ENCODE measurements at places on chromosomes 12 and 14. TPM values are rescaled to one million over a fixed set of nuclear protein-coding genes. Genes with fewer than 3 reads are reported as not detected.

- peak; percentile 83 for DNase-seq
Observed at GRCh38 chr12:121626853-121627640, 717 bp downstream of the ORAI1 start.

- DNase-seq, result peak; percentile 24
Observed at GRCh38 chr12:55816881-55817344, 611 bp downstream of the SARNP start.

DNA sequence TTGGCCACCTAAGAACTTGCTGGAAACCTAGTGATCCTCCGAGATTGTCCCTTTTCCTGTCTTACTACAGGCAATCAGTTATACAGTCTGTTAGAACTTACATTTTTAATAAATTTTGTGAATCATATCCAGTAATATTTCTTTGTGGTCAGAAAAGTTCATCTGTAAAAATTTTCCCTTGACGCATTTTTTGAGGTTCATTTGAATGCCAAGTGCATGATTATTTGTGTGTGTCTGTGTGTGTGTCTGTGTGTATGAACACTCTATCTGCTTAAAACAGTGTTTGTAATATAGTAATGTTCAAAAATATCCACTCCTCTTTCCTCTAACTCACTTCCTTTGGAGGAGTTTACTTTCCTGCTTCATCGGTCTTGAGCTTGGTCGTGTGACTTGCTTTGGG is 468.7 kb upstream of the FLRT2 start:
- DNase-seq, result no peak

DNA sequence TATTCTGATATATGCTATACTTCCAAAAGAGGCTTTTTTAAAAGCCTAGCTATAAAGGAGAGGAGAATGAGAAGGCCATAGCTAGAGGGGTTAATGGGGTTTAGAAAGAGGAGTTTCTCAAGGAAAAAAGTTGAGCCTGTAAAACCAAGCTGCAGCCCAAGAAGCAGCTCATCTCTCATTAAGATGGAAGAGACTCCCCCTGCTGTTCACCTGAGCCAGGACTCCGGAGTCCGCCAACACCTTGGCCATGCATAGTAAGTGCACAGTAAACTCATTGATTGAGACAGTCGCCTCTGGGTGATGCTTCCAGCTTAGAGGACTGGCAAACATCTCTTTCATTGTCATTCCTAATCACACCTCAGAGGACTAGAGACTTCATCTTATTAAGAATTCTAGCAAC is 46.2 kb downstream of the ANO2 start:
- no peak for DNase-seq

GRCh38 chr12:128594521-128594920 is 229.2 kb downstream of the SLC15A4 start:
- DNase-seq, result no peak

DNA sequence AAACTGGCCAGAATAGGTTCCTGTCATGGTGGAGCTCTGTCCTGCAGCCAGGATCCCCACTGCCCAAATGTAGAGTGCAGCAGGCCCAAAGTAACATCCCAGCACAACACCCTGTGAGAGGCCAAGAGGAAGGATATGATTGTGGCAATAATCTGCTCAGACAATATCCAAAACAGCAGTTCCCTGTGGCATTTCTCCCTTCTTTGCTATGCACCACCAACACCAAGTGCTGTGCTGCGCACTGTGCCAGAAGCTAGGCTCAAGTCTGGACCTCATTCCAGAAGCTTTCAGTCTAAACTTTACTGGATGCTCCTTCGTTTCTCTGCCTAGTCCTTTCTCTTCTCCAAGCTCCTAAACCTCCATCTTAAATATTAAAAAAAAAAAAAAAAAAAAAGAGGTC is 33.4 kb downstream of the SLC11A2 start:
- DNase-seq, result no peak

- no peak for DNase-seq
Observed at GRCh38 chr12:93668919-93669418, 8.2 kb upstream of the CRADD start.

GRCh38 chr12:20320552-20320951 is 47.8 kb upstream of the PDE3A start:
- DNase-seq, result no peak

DNA sequence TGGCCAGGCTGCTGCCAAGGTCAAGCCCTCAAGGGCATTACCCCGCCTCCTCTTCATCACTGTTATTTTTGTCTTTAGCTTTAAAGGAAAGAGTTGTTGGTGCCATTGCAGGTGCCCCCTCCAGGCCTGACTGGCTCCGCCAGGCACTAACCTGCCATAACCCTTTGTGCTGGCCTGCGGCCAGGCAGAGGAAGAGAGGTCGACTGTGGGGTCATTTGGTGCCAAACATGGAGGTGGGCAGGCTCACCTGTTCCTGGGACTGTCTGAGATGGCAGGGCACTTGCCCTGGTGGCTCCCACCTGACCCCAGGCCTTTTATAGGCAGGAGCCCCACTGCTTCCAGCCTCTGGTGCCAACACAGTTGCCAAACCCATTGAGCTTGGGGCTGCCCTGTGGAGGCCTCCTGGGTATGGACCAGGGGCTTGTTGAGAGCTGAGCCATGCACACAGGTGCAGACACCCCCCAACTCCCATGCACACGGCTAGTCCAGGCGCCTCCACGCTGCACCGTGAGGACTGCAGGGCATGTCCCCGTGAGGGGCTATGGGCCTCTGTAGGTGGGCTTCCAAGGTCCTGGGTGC is 29.4 kb upstream of the PLD4 start:
- no peak for DNase-seq

GRCh38 chr12:93201990-93202389 is 175.7 kb upstream of the NUDT4 start:
- DNase-seq, result no peak

DNA sequence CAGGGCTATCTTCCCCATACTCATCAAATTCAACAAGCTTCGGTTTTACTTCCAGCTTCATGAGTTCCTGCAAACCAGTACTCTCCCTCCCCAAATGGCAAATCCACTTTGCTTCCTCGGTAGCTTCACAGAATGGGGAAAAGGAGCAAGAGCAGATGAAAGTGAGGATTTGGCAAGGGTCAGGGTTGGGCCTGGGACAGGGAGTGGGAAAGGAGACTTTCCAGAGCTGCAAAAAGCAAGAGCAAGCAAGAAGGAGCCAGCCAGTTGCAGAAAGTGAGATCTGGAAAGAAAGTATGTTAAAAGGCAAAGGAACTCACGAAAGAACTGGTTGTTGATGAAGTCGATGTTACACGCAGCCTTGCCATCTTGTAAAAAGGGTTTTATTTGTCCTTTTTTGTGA is 522.8 kb upstream of the TBX3 start:
- DNase-seq, result no peak

GRCh38 chr12:64582862-64583261 is 27.4 kb upstream of the RASSF3 start:
- no peak for DNase-seq

DNA sequence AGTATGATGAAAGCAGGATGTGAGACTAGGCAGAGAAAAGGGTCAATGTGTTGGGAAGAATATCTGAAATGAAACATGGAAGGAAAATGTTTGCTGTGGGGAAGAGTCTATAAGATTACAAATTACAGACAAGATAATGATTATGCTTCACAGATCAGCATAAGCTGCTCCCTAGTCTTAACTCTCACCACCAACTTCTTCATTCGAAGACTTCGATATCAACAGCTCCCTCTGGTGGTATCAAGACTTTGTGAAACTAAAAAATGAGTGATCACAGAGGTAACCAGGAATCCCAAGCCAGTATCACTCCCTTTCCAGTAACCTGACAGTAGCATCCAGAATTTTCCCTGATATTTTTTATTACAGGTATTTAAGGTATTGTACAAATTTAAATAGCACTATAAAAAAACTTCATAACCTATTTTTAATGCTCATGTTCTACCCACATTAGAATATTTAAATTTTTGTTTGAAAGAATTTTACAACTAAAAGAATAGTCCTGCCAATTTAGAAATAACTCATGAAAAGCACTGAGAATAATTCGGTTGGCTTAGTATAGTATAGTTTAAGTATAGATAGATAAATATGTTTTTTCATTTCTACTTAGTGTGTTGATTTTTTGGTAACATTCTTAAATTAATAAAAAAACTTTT is 84.4 kb downstream of the C2CD5 start:
- peak; percentile 67 for DNase-seq

DNA sequence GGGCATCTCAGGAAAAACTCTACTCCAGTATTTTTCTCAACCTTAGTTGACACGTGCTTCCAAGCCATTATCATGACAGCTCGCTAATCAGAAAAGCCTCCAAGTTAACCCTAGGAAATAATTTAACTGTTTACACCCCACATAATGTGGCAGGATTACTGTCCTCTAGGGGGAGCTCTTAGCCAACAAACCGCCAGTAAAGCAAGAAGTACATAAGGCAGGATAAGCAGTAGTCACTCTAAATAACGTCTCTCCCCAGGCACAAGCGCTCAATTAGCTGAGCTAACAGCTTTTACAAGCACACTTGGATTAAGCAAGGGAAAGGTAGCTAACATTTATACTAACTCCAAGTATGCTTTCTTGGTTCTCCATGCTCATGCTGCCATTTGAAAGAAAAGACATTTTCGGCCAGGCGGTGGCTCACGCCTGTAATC is 22.8 kb downstream of the APOBEC1 start:
- peak; percentile 70 for DNase-seq

DNA sequence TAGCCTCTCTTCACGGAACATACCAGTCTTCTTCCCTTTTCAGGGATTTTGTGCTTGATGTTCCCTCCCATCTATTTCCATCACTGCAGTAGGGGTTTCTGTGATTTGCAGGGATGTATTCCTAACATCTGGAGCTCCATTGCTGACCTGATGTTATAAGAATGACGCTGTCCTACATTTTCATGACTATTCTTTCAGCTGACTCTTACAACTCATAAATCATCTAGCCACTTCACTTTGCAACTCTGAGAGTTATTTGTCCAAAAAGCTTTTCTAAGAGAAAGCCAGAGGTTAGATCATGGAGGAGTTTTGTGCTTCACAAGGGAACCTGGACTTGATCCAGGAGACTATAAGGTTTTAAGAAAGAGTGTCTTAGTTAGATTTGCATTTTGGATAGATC is 116.6 kb upstream of the FAR2 start:
- DNase-seq, result no peak

GRCh38 chr12:46366771-46367170 is 5.8 kb downstream of the SLC38A2 start:
- DNase-seq, result no peak

DNA sequence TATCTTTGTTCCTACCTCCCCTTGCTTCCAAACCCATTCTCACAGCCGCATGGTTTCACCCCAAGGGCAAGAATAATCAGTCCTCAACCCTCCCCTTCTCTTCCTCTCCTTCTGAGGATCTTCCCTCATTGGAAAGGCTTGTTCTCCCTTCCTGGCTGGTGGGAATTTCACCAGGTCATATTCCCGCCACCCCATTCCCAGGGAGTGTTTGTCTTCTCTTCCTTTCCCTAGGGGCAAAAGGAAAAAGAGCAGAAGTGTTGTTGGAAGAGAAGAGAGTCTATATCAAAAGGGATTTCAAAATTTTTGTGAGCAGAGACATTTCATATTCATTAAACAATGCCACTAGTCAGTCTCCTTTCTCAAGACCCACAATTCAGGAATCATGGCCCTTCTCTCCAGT is 176.9 kb downstream of the ANO2 start:
- no peak for DNase-seq

- no peak for DNase-seq
Observed at GRCh38 chr12:122545855-122546254, 18.8 kb downstream of the KNTC1 start.

- no peak for DNase-seq
Observed at GRCh38 chr12:43896496-43896895, 60.6 kb downstream of the TMEM117 start.

DNA sequence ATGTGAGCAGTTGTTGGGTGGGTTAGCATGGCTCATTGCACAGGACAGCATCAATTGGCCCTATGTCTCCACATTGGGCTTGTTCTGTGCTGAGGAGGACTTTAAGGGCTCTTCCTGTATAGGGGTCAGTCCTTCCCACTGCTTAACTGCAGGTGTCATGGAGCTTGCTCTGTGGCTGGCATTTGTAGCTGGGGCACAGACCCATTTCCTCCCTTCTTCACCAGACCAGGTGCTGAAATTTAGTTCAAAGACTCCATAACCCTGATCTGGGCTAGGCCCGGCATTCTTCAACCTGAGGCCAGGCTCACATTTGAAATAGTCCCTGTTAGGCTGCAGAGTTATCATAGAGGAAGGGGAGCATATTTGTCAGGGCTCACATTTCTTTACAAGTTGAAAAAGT is 12.8 kb downstream of the CHST11 start:
- DNase-seq, result peak; percentile 70

- no peak for DNase-seq
Observed at GRCh38 chr12:7150841-7151240, 20.7 kb downstream of the CLSTN3 start.

DNA sequence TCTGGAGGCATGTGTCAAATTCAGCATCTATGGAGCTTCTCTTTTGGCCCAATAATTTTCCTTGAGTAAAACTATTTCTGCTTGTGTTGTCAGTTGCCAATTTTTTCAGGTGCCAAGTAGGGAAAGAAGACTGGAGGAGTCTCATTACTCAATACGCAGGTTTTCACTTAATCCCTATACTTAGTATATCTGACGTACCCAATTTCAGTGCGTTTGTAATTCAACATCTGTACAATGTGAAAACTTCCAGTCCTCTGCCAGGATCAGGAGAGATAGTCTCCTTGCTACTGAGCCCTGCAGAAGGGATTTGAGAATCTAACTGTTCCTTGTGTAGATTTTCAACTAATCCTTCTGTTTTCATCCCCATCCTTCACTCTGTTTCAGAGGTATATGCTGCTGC is 5.7 kb upstream of the PAWR start:
- no peak for DNase-seq

- DNase-seq, result no peak
Observed at GRCh38 chr14:102917056-102917385, 5.4 kb upstream of the AMN start.

- DNase-seq, result no peak
Observed at GRCh38 chr12:105417732-105418131, 87.2 kb downstream of the C12orf75 start.

DNA sequence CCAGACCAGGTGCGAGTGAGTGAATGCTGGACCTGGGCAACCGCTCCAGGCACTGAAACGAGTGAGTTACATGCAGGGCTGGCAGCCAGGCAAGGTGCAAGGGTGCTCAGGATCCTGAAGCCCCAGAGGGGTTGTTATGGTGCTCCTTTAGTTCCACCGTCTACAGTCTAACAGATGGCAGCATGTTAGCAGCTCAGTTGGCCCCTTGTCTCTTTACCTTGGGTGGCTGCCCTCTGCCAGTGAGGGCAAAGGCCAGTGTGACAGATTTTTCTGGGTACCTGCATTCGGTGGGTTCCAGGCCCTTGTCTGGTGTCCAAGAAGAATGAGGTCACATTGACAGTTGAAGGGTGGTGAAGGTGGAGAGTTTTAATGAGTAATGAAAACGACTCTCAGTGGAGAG is 106.8 kb downstream of the SLCO1B3 start:
- no peak for DNase-seq

- no peak for DNase-seq
Observed at GRCh38 chr12:6076346-6076745, 48.1 kb downstream of the VWF start.

ENDOU gene
- not detected for total RNA-seq

CLEC9A gene
- not detected for total RNA-seq

REP15 gene
- not detected for total RNA-seq

MSI1 gene
- not detected for total RNA-seq

ADSS1 gene
- 2.1 TPM for total RNA-seq

TMTC1 gene
- total RNA-seq, result not detected

BIN2 gene
- 9.7 TPM for total RNA-seq

EFCAB11 gene
- total RNA-seq, result 26.6 TPM

TSPAN11 gene
- total RNA-seq, result not detected

ASCL1 gene
- not detected for total RNA-seq

CSRP2 gene
- not detected for total RNA-seq

ARHGDIB gene
- 762 TPM for total RNA-seq

PARPBP gene
- 49.8 TPM for total RNA-seq

ASPG gene
- total RNA-seq, result not detected

Measured in OCI-LY7 (cell line).